ENCODE measurements at places on chromosomes 6 and 20.

DNA sequence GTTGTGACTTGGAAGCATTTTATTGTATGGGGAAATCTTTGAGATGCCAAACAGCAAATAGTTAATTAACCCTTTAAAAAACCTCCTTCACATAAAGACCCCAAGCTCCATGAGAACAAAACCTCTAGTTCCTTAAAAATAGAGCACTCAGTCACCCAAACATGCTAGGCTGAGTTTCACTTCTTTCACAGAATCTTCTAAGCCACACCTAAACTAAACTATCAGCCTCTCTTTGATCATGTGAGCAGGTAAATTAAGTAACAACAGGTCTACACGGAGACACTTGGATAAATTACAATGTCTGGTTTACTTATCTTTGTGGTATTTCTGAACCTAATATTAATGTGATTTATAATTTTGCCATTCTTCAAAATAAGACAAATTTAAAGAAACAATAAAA, 205.2 kb upstream of the MARCKS start:
- no peak for DNase-seq

DNA sequence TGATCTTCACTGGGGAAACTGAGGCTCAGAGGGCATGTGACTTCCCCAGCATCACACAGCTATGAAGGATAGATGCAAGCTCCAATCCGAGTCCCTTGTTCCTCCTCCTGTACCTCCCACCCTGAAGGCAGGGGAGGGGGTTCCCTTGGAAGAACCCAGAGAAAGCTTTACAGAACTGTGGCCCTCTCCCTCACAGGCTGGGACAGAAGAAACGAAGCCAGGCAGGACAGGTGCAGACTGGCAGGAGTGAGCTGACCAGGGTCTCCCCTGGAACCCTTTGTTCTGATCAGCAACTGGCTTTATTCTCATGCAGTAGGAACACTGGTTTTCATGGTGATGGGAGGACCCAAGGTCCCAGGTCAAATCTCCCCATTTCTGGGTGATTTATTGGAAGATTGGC, 90.2 kb downstream of the TMEM242 start:
- DNase-seq = no peak

DNA sequence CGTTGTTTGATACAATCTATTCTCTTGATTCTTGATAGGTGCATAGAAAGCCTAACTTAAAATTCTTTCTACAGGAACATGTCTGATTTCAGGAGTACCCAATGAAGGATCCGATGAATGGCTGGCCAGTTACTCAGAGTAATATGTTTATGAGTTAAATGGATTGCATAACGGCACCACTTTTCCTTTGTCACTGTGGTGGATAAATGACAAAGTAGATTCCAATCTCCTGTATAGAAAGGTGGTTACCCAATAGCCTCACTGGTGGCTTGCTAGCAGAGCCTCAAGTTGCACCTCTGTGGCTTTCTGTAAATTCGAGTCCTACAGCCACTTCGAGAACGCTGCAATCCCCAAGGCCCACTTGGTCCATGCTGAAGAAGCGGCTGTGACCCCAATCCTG, 28.4 kb downstream of the LHFPL5 start:
- DNase-seq = no peak

DNA sequence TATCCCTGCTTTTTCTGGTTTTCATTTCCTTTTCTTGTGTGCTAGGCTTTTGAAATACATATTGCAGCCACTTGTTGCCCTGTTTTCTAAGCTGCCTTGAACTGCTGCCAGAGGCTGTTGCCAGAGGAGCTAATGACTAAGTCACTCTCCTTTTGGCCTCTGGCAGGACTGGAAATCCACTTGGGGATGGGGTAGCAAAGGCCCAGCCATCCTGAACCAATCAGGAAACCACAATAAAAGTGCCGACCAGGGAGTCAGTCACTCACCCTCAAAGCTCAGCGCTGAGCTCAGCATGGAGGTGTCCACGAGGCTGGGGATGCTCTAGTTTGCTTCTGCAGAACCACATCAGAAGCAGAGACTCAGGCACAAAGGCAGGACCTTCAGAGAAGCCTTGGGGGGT, 813.0 kb downstream of the DHX35 start:
- DNase-seq = no peak

DNA sequence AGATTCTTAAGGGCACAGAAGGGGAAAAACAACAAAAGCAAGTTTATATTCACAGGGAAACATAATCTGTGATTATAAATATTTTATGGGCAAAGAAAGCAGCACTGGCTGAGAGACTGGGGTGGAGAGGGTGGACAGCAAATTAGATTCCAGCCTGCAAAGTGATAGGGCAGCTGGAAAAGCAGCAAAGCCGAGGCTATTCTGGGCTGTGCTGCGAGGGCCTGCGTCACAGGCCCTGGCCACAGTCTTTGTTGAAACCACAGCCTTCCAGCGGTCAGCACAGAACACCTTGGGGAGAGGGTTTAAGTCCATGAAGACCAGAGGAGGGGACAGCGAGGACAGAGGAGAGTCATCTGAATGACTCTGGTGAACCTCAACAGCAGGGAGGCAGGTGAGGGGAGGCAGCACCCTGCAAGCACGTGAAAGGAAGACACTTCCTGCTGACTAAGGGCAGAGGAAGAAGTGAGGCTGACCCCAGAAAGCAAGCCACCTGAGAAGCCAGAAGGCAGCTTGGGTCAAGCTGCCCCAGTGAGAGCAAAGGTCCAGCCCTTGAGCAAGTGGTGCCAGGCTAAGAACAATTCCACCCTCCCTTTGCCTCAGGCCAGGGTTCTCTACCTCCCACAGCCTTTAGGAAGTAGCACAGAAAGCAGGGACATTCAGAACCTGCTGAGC, 17.1 kb downstream of the MRPL14 start:
- DNase-seq = no peak

- DNase-seq = no peak
Measured at GRCh38 chr20:52572687-52573086, 381.1 kb upstream of the ZFP64 start.

GRCh38 chr6:155240905-155241600, 22.8 kb upstream of the CLDN20 start:
- DNase-seq = no peak

DNA sequence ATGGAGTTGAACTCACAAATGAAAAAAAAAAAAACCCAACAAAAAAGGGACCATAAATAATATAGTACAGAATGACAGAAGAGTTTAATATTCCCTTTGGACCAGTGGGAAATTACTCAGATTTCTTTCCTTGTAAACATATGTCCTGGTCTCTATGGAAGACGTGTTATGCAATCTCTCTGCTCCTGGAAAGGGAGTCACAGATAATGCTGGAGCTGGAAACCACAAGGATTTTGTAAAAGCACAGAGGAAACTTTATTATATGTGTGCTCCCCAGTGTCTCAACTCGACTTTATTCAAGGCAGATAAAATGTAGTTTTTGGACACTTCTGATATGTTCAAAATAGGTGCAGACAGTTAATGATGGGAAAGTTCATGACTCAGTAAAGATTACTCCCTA, 88.1 kb upstream of the ZFP64 start:
- DNase-seq = no peak

DNA sequence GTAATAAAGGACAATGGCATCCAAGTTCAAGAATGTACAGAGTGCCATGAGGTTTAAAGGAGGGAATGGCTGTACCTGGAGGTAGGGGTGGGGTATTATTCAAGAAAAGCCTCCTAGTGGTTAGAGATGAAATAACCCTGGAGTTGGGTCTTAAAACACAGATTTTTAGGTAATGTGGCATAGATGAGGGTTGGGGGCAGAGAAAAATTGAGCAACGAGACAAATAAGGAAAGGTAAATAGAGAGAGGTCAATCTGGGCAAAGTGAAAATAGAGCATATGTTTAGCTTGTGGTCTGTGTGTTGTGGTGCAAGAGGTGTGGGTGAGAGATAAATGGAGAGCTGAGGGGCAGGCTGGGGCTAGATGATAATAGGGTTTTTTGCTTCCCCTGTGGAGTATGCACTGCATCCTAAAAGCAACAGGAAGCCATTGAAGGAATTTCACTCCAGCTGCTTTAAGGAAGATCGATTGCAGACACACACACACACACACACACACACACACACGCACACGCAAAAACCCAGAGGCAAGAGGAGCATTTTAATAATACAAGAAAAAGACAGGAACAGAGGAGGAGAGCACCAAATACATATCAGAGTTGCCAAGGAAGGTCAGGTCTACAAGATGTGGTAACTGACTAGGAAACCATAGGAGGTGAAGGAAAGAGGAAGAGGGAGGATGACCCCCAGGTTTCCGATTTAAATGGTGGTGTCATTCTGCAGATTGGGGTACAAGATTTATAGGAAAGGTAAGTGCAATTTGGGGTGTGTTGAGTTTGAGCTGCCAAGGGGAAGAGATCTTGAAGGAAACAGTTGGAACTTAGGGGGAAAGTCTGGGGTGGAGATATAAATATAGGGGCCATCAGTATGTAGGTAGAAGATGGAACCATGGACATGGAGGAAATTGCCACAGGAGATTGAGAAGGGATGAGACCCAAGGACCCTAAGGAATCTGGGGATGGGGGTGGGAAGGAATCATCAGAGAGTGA, 31.3 kb upstream of the ADGRF1 start:
- DNase-seq = no peak

DNA sequence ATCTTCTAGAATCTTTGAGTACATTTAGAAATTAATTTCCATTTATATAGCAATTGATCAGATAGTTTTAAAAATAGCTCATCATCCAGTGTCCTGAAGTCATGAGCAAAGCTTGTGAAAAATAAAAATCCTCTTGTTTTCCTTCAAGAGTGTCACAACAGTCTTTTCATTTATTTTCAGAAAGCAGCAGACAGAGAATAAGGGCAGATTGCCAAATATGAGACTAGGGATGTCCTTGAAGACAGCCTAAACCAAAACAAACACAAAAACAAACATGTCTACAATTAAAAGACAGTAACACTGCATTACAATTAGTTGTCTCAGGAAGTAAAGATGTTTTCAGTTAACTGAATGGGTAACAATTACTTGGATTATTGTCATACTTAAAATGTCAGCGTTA, 682.8 kb downstream of the TFAP2A start:
- DNase-seq = no peak

- no peak for DNase-seq
Measured at GRCh38 chr6:82875573-82876185, 190.0 kb downstream of the UBE3D start.
